ENCODE measurements at places on chromosomes 11 and 22.

DNA sequence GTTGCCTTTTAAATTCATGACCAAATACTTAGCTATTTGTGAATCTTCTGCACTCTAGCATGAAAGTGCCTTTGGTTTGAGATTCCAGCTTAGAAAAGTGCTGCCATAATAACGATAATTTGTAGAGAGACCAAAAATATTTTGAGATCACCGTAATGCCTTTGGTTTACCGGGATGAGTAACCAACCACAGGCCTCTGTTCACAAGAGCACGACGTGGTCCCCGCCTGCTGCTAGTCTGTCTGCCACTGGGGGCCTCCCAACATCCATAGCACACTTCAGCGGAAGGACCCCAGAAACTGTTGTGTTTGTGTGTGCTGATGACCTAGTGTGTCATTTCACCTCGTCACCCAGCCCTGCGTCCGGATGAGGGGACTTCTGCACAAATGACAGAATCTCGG lies 67.0 kb upstream of the RASSF10 start:
- no peak for DNase-seq

DNA sequence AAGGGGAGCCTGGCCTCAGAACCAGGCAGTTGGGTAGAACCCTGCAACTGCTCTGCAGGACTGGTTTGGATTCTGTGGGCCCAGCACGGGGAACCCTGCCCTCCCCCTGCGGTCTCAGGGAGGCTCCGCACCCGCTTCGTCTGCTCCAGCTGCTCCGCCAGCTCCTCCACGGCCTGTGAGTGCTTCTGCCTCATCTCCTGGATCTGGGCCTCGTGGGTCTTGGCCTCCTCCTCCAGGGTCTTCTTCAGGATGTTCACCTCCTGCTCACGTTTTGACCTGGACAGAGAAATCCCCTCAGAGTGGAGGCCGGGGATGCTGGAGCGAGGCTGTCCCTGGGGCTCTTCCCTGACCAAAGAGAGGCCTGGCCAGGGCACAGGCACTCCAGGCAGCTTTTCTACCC lies 41.9 kb downstream of the APOL1 start:
- DNase-seq, result no peak

DNA sequence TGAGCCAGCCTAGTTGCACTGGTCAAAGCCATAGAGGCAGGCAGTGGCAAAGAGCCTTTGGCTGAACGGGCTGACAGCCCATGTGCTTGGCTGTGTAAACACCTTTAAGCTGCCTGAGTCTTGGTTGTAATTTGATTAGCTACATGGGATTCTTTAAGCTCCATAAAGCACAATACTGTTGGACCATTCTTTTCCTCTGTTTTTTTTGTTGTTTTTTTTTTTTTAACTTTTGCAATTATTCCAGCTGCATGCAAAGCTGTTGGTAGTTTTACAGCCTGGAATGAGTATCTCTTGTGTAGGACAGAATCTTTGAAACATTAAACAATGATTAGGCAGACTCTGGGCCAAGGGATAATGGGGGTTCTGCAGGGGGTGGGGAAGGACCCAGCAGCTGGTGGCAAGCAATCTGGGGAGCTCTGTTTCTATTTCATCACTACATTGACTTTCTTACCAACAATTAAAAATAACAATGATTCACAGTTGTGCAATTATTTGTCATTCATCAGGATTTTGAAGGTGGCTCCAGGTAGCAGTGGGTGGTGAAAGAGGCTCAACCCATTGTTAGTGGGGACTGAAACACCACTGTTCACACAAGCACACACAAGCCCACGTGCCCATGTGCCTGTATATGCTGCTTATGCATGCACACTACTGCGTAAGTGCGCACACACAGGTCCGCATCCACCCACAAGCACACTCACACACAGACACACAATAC lies 69.5 kb upstream of the CSNK2A3 start:
- no peak for DNase-seq

GRCh38 chr11:96242971-96243647 lies 99.9 kb downstream of the MAML2 start:
- peak; percentile 76 for DNase-seq

- DNase-seq, result no peak
These were observed 26.2 kb upstream of the SHISAL1 start for GRCh38 chr22:44338906-44339305.

GRCh38 chr11:80916173-80916798 lies 1475.5 kb upstream of the TENM4 start:
- DNase-seq, result no peak

DNA sequence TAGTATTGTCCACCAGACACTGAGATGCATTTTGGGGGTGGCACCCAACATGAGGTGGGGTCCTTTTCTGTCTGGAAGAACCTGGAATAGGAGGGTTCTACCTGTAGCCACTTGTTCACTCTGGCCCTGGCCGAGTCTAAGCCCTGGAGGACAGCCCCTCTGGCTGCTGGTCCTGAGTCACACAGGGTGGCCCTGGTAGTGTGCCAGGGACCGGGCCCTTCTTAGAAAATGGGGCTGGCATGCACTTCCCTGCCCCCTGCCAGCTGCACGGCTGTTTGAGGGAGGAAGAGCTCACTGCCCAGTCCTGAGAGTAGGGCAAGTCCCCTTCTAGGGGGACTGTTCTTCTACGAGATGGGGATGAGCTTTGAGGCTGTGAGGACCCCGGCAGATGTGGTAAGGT lies 2.2 kb downstream of the PLCB3 start:
- DNase-seq, result no peak
